ENCODE measurements at places on chromosomes 2 and 18.

- no peak for DNase-seq
Measured at GRCh38 chr2:173657996-173658717, 303.5 kb downstream of the CDCA7 start.

DNA sequence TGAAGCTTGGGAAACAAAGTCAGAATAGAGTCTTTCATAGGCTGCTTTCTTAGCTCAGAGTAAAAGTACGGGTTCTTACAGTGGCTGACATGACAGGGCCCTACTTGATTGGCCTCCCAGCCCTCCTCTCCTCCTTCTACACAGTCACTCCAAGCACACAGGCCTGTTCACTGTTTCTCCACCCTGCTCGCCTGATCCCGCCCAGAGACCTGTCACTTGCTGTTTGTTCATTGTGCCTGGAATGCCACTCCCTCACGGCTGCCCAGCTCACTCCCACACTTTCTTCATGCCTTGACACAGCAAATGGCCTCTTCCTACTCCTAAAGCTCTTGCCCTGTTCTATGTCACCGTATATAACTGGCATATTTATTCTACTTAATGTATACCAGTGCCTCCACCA lies 104.8 kb downstream of the MAP4K4 start:
- DNase-seq: no peak

DNA sequence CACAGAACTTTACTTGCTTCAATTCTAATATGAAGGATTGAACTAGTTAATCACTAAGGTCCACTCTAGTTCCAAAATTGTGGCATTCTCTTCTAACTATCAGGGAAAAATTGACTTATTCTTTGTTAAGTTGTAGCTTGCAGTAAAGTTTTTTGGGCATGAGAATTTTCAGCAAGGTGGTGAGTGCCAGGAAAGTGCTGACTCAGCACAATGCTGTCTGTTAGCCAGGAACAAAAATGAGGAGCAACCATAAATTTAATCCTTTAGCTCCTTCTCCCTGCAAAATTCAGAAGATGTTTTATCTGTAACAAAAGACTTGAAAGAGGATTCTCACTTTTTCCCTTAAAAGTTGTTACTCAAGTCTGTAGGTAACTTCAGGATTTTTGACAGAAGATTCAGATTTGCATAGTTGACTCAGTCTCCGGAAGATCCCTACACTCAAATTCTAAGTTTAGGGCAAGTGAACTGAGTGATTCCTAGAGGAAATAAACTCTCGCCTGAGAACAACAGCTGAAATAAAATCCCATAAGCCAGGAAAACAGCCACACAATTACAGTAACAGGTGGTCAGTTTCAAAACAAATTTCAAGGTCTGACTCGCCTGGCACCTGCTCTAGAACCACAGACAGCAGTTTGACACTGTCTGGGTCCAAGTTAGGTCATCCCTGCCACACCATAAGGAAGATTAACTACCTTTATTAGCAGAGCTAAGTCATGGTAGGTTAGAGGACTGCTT lies 20.2 kb upstream of the DARS1 start:
- DNase-seq: no peak

DNA sequence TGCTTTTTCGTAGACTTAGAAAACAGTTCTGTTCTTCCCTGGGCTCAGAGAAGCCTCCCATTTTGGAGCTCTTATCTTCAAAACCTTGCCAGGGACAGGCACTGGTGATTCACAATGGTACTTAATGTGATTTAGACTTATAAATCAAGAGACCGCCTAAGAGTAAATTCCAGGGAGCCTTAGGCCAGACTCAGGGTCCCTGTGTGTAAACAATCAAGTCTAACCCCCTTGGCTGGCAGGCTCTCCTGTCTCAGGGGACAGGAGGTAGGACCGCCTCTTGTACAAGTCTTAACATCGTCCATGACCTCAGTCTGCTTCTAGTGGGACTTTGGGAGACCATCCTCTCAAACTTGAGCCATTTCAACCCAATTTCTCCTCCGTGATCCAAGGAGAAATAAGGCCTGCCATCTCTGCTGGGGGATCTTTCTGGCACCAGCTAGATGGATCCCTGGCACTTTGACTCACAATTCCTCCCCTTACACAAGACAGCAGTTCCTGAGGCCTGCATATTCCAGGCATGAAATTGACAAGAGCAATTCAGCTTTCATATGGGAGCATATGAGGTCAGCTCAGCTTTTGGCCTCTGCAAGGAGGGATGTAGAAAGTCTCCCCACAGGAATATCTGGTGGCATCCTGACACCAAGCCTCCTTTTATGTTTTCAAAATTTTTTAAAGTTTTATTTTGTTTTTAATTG lies 487.0 kb downstream of the TNS1 start:
- DNase-seq: no peak

- DNase-seq: no peak
Measured at GRCh38 chr18:66916834-66917233, 312.9 kb upstream of the CDH19 start.

- no peak for DNase-seq
Measured at GRCh38 chr2:151289972-151290866, 751 bp upstream of the NMI start.

DNA sequence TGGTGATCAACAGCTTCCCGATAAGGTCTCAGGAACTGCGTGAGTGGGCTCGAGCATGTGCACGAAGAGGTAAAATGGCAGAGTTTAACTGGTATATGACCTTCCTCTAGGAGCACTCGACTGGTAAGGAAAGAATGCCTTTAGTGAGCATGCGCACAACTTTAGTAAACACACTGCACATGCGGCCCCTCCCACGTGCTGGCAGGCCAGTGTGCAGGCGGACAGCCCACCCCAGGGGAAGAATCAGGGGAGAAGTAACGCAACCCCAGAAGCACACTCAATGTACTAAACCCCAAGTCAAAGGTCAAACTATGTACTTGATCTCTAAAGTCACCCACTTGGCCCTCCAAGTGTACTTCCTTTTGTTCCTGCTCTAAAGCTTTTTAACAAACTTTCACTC lies 28.7 kb upstream of the SLC25A52 start:
- DNase-seq: no peak

GRCh38 chr2:85873679-85874078 lies 15.1 kb downstream of the ST3GAL5 start:
- no peak for DNase-seq

GRCh38 chr2:74762789-74763188 lies 71.1 kb upstream of the HK2 start:
- DNase-seq: no peak
